Neural progenitor cell (in vitro differentiated cells): ENCODE measurements at places on chromosomes 3 and 15. TPM values are rescaled to one million over a fixed set of nuclear protein-coding genes. Genes with fewer than 3 reads are reported as not detected.

TUSC7 gene
- not detected in 2 replicates for total RNA-seq

PIF1 gene
- 50.8 and 111 TPM in 2 replicates for total RNA-seq

SAMD7 gene
- total RNA-seq: not detected in 2 replicates

SI gene
- not detected in 2 replicates for total RNA-seq

DCBLD2 gene
- 85.8 and 145 TPM in 2 replicates for total RNA-seq

TLNRD1 gene
- 7.3 and 27.3 TPM in 2 replicates for total RNA-seq

DNA sequence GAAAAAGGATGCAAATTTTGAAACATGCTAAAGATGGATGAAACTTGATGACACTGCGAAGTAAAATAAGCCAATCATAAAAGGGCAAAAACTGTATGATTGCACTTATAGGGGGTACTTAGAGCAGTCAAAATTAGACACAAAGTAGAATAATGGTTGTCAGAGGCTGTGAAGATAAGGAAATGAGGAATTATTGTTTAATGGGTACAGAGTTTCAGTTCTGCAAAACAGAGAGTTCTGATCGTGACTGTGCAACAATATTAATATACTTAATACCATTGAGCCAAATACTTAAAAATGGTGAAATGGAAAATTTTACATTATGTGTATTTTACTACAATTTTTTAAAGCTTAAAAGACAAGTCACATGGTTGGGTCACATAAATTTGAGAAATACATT lies 35.1 kb downstream of the UBE3A start:
- H3K4me3 ChIP-seq: no peak overlapping the region
- no peaks in the 10 kb centered on the region for H3K4me1 ChIP-seq
- peaks cover 14% of the 10 kb centered on the region for H3K36me3 ChIP-seq
- DNase-seq: no peak
- no peaks in the 10 kb centered on the region for H3K27me3 ChIP-seq

DNA sequence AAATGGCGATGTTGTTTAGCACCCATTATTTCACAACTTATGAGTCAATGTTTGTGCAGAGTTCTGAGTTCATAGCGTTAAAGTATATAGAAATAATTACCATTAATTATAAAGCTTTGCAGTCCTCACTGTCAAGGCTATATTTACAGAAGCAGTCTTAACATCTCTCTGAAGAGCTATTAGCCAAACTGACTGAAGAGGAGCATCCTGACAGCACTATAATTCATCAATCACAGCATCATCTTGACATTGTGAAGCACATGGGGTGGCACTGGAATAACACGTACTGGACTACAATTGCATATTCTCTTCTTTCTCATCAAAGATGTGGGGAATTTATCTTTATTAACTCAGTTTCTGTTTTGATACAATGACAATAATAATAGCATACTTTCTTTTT lies 260.6 kb upstream of the MME start:
- no peaks in the 10 kb centered on the region for H3K4me1 ChIP-seq
- no peak for DNase-seq
- H3K36me3 ChIP-seq: no peaks in the 10 kb centered on the region
- H3K4me3 ChIP-seq: no peak overlapping the region

DNA sequence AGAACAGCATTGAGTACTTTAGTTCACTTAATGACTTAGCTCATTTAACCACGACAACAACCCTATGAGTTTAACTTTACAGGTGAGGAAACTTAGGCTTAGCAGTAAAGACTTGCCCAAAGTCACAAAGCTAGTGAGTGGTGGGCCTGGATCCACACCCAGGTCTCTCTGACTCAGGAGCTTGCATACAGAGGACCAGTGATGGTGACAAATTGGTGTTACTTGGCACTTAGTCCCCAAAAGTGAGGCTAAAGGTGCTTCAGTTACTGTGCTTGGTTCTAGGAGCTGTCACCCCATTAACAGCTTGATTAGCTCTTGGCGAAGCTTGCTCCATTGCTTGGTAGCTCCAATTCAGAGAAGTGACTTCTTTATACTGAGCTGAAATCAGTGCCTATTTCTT lies 6.1 kb downstream of the CELF6 start:
- H3K27me3 ChIP-seq: peaks cover 70% of the 10 kb centered on the region
- H3K4me1 ChIP-seq: no peaks in the 10 kb centered on the region
- no peaks in the 10 kb centered on the region for H3K36me3 ChIP-seq
- H3K4me3 ChIP-seq: no peak overlapping the region
- no peak overlapping the region for H3K27ac ChIP-seq

- peaks cover 9% of the 10 kb centered on the region for H3K4me1 ChIP-seq
- DNase-seq: no peak
- no peaks in the 10 kb centered on the region for H3K36me3 ChIP-seq
- H3K4me3 ChIP-seq: no peak overlapping the region
These were observed 283.8 kb downstream of the GABRG3 start for GRCh38 chr15:27254801-27255200.

DNA sequence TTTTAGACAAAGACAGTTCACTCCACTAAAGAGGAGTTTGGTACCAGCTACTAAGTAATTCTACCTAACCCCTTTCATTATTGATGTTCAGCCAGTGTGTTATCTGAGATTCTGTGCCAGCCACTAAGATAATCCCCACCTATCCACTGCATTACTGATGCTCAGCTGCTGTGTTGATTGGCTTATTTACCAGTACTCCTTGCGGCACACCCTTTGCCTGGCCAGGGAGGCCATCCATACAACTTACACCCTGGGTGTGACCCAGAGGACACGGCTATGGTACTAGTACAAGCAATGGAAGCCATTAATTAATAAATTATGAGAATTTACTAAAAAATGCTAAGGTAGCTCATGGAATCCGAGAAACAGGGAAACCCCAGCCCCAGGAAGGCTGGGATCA lies 290.7 kb upstream of the CTNNB1 start:
- peak; percentile 40 for DNase-seq
- no peaks in the 10 kb centered on the region for H3K27me3 ChIP-seq
- peak overlapping the region; percentile 83 for H3K4me3 ChIP-seq
- H3K27ac ChIP-seq: no peak overlapping the region
- no peaks in the 10 kb centered on the region for H3K36me3 ChIP-seq
- H3K4me1 ChIP-seq: peaks cover 8% of the 10 kb centered on the region

GRCh38 chr3:179732661-179733348 lies 80.0 kb downstream of the USP13 start:
- H3K27ac ChIP-seq: no peak overlapping the region
- no peak overlapping the region for H3K4me3 ChIP-seq
- H3K36me3 ChIP-seq: peaks cover 7% of the 10 kb centered on the region

GRCh38 chr3:130341882-130342281 lies 3.6 kb upstream of the COL6A5 start:
- H3K4me3 ChIP-seq: no peak overlapping the region
- no peaks in the 10 kb centered on the region for H3K4me1 ChIP-seq
- DNase-seq: no peak
- peaks cover 41% of the 10 kb centered on the region for H3K27me3 ChIP-seq
- H3K27ac ChIP-seq: no peak overlapping the region

DNA sequence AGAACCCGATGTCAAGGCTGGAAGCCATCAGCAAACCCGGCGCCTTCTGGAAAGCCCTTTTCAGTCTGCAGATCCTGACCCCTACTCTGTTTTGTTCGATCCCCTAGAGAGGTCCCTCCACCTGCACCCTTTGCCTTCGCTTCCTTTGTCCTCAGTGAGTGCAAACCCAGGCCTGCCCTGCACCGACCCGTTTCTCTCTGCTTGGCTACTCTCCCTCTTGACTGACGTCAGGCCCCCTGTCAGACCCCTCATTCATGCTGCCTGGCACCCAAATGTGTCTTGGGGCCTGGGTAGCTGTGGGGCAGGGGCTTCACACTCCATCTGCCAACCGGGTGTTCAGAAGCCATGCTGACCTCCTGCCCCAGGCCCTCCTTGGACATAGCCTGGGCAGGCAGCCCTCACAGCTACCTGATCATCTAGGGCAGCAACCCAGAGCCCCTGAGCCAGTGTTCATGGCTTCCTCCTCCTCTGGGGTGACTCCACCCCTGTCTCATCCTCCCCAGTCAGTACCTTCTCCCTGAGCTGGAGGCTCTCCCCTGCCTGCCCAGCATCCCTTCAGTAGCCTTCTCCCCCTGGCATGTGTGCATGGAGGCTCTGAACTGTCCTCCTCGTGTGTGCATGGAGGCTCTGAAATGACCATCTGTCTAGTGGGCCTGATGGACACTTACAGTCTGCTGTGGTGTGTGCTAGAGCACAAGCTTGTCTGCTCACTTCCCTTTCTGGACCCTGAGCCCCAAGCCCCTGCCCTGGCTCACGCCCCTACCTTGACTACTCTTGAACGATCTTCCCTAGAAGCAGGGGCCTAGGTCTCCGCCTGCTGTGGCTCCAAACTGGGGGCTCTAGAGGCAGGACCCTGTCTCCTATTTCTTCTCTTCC lies 69.4 kb downstream of the EXOG start:
- H3K27me3 ChIP-seq: no peaks in the 10 kb centered on the region
- H3K36me3 ChIP-seq: no peaks in the 10 kb centered on the region
- H3K4me1 ChIP-seq: no peaks in the 10 kb centered on the region
- H3K27ac ChIP-seq: no peak overlapping the region

DNA sequence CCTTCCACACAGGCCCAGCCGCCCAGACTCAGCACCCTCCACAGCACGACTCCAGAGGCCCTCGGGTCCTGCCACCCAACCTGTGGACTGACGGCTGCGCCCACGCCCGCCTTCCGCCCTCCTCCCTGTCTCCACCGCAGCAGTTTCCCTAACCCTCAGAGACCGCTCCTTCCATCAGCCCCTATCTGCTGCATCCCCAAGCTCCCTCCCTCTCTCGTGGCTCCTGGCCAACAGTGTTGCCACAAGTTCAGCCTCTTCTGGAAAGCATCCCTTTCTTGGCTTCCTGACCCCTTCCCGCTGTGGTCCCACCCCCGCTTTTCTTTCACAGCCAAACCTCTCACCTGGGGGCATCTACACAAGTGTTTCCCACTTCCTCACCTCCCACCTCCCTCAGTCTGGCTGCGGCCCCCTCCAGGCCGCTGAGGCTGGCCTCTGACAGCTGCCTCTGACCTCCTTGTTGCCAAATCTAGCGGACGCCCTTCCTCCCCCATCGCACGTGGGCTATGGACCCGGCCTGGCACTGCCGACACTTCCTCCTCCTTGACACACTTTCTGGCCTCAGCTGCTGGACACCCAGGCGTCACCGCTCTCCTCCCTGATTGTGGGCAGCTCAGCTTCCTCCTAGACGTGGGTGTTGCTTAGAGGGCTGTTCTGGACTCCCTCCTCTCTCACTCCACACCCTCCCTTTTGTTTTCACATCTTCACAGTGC lies 168.8 kb upstream of the TLE3 start:
- peaks cover 39% of the 10 kb centered on the region for H3K4me1 ChIP-seq
- no peak for DNase-seq
- no peaks in the 10 kb centered on the region for H3K27me3 ChIP-seq
- no peaks in the 10 kb centered on the region for H3K36me3 ChIP-seq
- H3K27ac ChIP-seq: no peak overlapping the region

DNA sequence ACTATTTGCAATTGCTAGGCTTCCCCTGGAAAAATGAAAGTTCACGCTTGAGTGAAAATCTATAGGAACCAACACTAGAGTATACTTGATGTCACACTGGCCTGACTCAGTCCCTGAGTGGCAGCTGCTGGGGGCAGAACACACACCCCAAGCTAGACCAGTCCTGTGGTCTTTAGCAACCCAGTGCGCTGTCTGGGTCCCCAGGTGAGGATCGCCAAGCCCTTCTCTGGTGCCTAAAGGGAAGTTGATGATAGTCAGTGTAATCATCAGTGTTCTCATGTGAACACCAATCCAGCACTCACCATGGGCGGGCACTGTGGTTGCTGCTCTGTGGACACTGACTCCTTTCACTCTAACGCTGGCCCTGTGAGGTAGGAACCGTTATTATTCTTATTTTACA lies 11.2 kb downstream of the ALDH1A3 start:
- no peak for DNase-seq
- H3K36me3 ChIP-seq: no peaks in the 10 kb centered on the region
- peaks cover 13% of the 10 kb centered on the region for H3K4me1 ChIP-seq
- H3K27ac ChIP-seq: no peak overlapping the region
- no peak overlapping the region for H3K4me3 ChIP-seq

DNA sequence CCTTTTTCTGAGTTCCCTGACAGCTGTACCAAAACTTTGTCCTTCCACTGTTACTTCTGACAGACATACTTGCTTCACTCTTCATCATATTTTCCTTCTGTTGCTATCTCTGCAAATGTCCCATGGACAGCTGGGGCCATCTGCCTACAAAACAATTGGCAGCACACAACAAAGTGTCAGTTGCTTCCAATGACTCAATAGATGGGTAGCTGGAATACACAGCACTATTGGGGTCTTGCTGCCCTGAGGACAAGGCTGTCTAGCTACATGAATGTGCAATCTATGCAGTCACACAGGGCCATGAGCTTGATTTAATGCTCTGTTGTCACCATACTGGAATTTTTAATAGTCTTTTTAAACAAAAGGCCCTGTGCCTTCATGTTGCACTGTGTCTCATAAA lies 192.8 kb downstream of the DTWD1 start:
- no peaks in the 10 kb centered on the region for H3K4me1 ChIP-seq
- no peak overlapping the region for H3K27ac ChIP-seq
- no peaks in the 10 kb centered on the region for H3K27me3 ChIP-seq
- DNase-seq: no peak

DNA sequence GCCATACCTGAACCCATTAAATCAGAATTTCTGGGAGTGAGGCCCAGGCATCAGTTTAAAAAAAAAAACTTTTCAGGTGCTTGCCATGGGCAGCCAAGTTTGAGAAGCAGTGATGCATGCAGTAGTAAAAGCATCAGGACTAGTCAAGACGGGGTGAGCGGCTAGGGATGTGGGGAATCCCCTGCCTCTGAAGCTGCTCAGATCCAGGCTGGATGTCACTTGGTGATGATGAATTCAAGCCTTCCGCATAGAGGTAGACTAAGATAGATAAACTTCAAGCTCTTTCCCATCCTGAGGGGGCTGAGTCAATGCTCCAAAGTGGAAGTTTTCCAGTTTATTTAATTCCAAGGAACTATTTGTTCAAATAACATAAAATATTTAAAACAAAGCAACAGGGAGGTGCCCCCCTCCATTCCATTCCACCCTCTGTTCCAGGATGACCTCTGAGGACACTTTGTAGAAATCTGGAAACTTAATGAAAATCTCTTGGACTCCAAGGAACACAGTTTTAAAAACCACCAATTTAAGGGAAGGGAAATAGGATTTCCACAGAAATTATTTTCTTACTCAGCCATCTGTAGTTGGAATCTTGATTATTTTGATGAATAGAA lies 100.4 kb upstream of the NR2E3 start:
- no peaks in the 10 kb centered on the region for H3K36me3 ChIP-seq
- peaks cover 17% of the 10 kb centered on the region for H3K4me1 ChIP-seq
- H3K27ac ChIP-seq: no peak overlapping the region
- DNase-seq: no peak
- H3K4me3 ChIP-seq: no peak overlapping the region

GRCh38 chr3:41629072-41629471 lies 332.8 kb downstream of the ULK4 start:
- no peak for DNase-seq
- no peaks in the 10 kb centered on the region for H3K36me3 ChIP-seq
- no peak overlapping the region for H3K4me3 ChIP-seq
- no peaks in the 10 kb centered on the region for H3K4me1 ChIP-seq
- H3K27me3 ChIP-seq: no peaks in the 10 kb centered on the region
